Stimulated activated CD8-positive, alpha-beta memory T cell treated with anti-CD3 and anti-CD28 coated beads, Interleukin-7, amount 100 ng/mL, for 48 hours (primary cell): ENCODE measurements at places on chromosomes 16 and 17.

DNA sequence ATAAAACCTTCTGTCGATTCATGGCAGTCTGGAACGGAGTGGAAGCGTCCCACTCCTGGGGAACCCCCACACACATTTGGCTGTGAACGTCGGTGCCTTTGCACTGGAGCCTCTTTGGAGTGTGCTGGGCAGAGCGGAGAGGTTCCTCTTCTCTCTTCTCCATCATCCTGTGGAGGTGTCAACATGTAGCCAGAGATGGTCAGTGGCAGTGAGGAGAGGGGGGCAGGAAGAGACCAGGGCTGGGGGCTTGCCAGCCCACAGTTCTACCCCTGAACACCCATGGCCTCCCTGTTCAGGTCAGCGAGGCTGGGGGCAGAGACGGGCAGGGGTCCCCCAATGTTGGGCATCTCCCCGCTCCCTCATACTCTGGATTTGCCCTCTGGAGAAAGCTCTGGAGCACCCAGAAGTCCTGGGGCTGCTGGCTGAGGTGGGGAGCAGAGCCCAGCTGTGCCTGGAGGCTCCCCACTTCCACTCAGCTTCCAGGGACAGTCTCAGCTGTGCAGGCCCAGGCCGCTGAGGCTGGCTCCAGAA, 223.7 kb downstream of the SEC14L1 start:
- DNase-seq = no peak

DNA sequence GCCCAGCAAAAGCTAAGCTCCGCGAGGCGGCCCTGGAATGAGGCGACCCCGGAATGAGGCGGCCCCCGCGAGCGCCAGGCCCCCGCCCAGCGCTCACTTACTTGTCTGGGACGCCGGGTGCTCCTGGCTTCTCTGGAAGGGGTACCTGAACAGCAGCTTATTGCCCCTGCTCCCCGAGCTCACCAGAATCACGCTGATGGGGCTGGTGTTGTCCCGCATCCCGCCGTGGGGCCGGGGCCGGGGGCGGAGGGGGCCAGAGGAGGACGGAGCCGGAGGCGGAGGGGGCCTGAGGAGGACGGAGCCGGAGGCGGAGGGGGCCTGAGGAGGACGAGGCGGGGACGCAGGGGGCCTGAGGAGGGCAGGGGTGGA, 440 bp downstream of the NPRL3 start:
- DNase-seq = no peak

GRCh38 chr16:49441366-49441780, 67.8 kb downstream of the C16orf78 start:
- peak; percentile 34 for DNase-seq

GRCh38 chr17:6998855-6999508, 3.1 kb downstream of the ALOX12 start:
- DNase-seq = no peak

DNA sequence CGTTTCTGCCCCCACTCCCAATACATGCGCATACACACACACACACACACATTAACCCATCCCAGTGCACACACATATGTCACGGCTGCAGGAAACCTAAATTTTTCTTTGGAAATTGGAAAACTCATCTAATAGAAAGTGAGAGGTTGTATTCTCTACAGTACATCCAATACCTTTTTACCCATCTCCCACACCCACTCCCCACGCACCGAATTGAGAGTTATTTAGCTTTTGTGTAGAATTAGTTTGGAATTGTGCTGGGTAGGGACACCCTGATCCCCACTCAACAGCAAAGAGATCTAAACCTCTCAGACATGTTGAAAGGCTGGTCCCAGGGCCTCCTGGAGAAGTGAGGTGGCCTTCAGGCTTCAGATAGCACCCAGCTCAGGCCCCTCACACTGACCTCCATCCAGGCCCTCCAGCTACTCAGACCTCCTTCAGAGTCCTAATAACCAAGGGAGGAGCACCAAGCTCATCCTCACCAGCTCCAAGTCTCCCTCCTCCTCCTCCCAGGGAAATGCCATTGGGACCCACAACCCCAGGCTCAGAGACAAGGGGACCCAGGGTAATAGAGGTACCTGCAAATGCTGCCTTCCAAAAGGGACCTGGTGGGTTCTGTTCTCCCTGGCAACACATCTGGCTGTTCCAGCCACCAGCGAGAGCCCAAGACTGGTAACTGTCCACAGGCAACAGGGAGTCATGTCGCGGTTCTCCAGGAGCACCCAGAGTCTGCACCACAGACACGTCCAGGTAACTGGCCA, 955 bp downstream of the HOXB13 start:
- DNase-seq = no peak

DNA sequence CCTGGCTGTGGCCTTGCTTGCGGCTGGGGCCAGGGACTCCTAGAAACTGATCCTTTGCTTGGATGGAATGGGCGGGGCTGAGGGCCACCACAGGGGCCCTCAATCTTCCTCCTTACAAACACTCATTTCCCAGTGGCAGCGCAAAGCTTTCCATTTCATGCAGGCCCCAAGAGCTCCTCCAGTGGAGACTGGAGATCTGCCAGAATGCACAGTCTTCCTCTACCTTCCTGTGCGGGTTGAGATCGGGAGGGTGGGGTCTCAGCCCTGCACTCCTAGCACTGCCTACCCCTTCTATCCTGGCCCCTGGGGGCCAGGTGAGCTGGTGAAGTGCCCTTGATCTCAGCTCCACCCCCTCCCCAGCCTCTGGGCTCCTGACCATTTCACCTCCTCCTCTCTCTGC, 1.7 kb downstream of the NRN1L start:
- no peak for DNase-seq

DNA sequence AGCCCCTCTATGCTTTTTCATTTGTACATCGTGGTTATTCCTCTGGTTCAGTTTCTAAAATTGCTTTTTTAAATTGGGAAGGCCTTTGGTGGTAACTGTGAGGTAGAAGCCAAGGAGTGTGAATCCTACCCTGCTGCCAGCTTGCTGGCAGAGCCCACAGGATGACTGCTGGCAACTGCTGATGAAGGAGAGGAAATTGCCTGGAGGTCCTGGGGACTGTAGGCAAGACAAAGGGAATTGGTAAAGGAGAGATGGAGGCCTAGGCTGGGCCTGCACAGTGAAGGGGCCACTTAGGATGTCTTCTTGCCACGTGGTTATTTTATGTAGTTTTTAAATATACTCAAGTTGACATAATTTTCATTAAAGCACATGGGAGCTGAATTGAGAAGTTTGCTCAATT, 15.8 kb downstream of the C17orf58 start:
- DNase-seq = no peak

- DNase-seq = no peak
Measured at GRCh38 chr17:73498886-73499554, 145.2 kb downstream of the SDK2 start.

DNA sequence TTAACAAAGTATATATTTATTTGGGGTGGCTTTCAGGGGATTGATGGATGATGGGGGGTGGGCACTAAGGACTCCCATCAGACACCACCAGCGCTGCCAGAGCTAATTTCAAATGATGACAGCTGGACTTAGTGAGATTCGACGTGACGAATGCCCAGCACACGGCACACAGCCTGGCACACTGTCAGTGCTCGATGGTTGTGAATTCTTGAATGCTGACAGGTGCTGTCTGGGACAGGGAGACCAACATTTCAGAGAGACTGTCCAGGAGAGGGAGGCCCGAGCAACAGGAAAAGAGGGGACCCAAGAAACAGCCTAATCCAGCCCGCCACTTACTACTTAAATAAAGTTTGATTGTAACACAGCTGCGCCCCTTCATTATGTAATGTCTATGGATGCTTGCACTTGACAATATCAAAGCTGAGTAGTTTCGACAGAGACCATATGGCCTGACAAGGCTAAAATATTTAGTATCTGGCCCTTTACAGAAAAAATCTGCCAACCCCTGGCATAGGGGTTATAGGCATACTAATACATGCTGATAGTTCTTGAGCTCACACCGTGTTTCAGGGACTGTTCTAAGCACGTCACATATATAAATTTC, 6.2 kb upstream of the MPRIP start:
- DNase-seq = no peak

GRCh38 chr17:35788477-35789368, 6.7 kb downstream of the MMP28 start:
- no peak for DNase-seq

DNA sequence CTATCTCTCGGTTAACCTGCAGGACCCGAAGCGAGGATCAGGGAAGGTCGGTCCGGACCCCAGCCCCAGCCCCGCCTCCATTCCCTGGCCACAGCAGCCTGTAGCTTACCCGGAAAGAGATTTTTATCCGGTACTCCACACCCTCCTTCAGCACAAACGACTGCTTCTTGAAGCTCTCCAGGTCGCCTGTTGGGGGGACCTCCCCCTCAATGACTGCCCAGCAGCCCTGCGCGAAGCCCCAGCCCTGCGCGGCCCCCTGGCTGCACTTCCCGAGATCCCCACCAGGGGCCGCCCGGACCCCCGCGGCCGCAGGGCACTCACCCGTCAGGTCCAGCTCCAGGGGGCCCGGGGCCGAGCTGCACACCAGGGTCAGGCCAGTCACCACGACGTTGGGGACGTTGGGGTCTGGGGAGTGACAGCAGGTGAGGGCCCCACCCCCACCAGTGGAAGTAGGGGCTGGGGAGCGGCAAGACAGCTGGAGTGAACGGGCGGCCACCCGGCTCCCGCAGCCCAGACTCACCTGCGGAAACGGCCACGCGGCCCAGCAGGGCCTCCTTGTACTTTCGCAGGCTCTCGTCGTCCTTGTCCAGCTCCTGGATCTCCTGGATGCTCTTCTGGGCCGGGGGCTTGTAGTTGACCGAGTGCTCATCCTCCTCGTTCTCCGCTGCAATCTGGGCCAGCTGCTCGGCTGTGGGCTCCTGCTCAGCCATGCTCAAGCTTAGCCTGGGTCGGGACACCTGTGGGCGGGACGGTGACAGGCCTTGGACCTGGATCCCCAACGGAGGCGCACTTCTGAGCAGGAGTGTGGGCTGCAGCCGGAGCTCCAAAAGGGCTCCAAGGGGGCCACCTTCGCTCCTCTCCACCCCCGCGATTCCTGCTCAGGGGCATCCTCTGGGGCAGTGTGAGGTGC, 1.7 kb downstream of the ARHGDIA start:
- DNase-seq = no peak

DNA sequence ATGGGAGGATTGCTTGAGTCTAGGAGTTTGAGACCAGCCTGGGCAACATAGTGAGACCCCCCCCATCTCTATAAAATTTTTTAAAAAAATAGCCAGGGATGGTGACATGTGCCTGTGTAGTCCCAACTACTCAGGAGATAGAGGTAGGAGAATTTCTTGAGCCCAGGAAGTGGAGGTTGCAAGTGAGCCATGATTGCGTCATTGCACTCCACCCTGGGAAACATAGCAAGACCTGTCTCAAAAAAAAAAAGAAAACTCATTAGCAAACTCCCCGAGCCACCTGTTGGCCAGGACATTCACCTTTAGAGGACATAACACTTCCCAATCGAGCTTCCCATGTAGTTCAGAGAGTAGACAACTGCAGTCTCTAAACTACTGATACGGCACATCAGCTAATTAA, 274.2 kb downstream of the ABCC12 start:
- no peak for DNase-seq

- DNase-seq = no peak
Measured at GRCh38 chr17:82929676-82930042, 89.8 kb upstream of the ZNF750 start.

GRCh38 chr16:88467541-88467944, 14.5 kb downstream of the ZFPM1 start:
- DNase-seq = no peak

DNA sequence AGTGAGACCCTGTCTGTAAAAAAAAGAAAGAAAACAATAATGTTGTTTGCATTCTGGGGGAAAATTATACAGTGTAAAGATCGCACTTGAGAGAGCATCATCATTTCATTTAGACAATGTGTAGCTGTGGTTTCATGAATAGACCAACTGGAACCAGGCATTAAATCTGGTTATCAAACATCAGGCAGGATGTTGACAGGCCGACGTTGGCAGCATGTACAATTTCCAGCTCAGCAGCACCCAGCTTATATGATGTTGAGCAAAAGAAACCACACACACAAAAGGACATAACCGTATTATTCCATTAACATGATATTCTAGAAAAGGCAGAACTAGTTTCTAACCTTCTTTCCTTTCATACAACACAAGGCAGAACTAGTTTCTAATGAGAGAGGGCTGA, 5.8 kb downstream of the MARVELD3 start:
- DNase-seq = no peak

- DNase-seq = no peak
Measured at GRCh38 chr17:67186782-67187181, 58.2 kb downstream of the HELZ start.

DNA sequence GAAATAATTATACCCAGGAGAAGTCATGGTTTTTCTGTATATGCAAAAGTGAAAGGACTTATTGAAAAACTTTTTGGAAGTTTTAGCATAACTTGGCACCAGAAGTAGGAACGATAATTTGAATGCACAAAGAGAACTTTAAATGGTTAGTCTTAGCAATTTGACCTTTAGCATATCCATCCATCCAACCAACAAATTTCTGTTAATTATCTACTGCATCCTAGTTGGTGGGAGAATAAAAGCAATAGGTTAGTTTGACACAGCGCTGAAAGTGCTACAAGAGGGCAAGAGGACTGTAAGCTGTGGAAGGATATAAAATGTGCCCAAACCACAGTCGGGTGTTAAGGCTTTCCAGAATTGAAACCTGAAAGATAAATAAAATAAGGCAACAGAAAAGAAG, 17.6 kb downstream of the SPAG9 start:
- no peak for DNase-seq

- no peak for DNase-seq
Measured at GRCh38 chr16:10949424-10949970, 5.1 kb downstream of the CLEC16A start.

- no peak for DNase-seq
Measured at GRCh38 chr17:4900231-4901107, 1.1 kb downstream of the C17orf107 start.

GRCh38 chr16:88896238-88897070, 30.0 kb upstream of the PABPN1L start:
- no peak for DNase-seq

GRCh38 chr16:55401046-55401445, 77.0 kb downstream of the IRX6 start:
- no peak for DNase-seq

- DNase-seq = no peak
Measured at GRCh38 chr16:28491230-28491969, 474 bp downstream of the CLN3 start.

GRCh38 chr17:59451706-59452105, 113.7 kb upstream of the DHX40 start:
- DNase-seq = no peak

DNA sequence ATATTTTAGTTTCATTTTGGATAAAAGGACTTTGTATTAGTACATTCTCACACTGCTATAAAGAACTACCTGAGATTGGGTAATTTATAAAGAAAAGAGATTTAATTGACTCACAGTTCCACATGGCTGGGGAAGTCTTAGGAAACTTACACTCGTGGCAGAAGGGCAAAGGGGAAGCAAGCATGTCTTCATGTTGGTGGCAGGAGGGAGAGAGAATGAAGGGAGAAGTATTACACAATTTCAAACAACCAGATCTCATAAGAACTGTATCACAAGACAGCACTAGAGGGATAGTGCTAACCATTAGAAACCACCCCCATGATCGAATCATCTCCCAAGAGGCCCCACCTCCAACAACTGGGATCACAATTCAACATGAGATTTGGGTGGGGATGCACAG, 142.9 kb downstream of the USP31 start:
- DNase-seq = no peak
